AG04450 (cell line): ENCODE measurements at places on chromosomes 2 and 18. TPM values are rescaled to one million over a fixed set of nuclear protein-coding genes. Genes with fewer than 3 reads are reported as not detected.

Gene CNTNAP5
- not detected in 2 replicates for polyA plus RNA-seq

DNA sequence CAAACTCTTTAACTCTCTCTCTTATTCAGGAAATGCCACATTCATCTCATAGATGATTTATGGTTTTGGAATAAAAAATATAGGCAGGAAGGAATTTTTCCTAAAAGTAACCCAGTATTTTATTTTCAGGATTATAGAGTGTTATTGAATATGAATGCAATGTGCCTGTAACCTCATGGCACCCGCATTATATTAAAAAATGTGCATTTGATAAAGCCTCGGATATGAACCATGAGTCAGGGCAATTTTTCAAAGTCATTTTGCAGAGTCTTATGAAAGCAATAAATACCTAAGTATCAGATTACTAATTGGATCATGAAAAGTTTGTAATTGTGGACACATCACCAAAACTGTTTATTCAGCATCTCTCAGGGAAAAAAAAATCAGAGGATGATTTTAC, 573.8 kb downstream of the TSN start:
- DNase-seq = no peak

Gene MC5R
- not detected in 2 replicates for polyA plus RNA-seq

GRCh38 chr2:176193048-176193447, 4.6 kb downstream of the HOXD1 start:
- no peak for DNase-seq

DNA sequence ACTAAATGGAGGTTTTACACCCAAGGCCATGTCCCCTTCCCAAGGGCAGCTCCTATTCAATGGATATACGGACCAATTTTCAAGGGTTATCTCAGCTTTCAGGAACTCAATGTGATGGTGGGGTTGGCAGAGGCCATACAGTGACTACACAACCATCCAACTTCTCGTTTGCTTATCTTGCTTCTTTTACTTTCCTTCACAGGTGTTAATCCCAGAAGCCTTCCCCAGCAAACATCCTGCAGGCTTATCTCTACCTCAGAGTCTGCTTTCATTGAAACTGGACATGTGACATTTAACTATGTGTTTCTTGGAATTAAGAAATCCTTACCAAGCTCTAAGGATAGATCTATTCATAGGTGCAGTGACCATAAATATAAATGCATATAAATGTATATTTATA, 443.8 kb upstream of the CDH20 start:
- DNase-seq = no peak
